ENCODE measurements at places on chromosomes 7 and 10.

- DNase-seq = no peak
Observed at GRCh38 chr7:29463504-29464158, 100.0 kb upstream of the PRR15 start.

DNA sequence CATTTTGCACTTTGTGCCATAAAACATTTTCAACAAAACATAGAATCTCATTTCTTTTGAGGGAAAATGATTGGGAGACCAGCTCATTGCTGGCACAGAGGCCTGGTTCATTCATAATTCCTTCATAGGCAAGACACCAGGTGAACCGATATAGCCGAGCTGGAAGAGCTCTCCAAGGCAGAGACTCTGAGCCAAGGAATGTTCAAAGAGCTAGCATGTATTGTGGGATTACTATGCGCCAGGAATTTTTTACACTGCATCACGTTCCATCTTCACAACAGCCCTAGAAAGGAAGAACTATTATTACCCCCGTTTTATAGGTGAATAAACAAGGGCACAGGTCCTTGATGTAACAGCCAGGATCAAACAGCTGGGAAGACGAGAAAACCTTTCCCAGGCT lies 2.1 kb upstream of the IL6 start:
- DNase-seq = no peak

DNA sequence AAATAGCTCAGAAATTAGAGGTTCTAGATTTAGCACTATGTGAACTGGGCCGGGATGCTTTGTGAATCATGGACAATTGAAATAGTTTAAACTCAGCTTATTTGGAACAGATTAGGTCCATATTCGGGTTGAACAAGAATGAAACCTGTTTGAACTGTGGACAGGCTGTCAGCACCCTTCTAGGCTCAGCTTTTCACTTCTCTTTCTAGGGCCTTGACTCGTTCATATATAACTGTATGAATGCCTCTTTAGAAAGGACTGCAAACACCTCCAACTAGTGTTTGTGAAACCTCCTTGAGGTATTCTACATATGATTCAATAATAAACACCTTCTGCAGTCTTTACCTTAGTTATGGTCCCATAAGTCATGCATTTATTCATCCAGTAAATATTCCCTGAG lies 115.6 kb downstream of the REEP3 start:
- DNase-seq = no peak

DNA sequence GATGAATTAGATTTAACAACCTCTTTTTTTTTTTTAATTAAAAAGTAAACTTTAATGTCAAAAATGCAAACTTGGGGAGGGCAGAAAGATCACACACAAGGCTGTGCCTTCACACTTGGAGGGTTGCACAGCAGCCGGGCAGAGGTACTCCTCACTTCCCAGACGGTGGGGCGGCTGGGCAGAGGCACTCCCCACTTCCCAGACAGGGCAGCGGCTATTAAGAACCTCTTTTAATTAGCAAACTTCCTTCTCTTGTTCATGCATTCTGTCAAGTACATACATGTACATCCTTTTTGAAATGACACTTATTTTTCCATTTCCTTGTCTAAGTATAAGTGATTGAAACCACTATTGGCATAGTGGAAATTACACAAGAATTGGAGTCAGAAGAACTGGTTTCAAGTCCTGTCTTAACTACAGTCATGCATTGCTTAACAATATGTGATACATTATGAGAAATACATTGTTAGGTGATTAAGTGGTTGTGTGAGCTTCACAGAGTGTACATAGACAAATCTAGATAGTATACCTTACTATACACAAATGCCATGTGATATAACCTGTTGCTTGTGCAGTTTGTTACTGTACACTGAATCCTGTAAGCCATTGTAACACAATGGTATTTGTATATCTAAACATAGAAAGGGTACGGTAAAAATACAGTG lies 26.5 kb downstream of the BTRC start:
- no peak for DNase-seq

DNA sequence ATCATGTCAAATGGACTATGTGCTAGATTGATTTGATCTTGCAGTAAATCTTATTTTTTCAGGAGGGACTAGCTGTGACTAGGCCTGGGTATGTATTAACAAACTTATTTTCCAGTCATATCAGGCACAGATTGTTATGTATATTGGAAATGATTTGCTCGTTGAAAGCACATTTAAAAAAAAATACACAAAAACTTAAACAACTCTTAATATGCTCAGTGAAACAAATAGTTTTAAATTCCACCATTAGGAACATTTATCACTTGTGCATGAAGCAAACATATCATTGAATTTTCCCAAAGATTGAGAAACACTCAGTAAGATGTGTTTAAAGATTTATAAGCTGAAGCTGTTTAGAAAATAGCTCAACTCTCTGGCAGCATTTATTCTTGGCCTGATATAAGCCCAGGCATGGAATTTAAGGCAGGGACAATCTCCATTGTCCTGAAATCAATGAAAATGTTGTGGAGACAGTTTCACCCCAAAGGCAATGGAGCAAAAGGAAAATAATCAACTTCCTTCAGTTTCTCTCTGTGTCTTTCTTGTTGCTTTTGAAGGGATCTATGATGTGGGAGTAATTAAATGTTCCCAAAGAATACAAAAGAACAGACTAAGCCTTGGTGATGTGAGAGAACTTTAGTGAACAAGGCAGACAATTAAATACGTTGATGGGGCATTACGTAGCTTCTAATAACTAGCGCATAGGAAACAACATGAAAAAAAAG lies 250.3 kb downstream of the GPR37 start:
- DNase-seq = no peak

- DNase-seq = no peak
Observed at GRCh38 chr10:125107166-125107949, 53.0 kb downstream of the CTBP2 start.

- DNase-seq = peak; percentile 52
Observed at GRCh38 chr7:69177941-69178494, 420.3 kb upstream of the AUTS2 start.

DNA sequence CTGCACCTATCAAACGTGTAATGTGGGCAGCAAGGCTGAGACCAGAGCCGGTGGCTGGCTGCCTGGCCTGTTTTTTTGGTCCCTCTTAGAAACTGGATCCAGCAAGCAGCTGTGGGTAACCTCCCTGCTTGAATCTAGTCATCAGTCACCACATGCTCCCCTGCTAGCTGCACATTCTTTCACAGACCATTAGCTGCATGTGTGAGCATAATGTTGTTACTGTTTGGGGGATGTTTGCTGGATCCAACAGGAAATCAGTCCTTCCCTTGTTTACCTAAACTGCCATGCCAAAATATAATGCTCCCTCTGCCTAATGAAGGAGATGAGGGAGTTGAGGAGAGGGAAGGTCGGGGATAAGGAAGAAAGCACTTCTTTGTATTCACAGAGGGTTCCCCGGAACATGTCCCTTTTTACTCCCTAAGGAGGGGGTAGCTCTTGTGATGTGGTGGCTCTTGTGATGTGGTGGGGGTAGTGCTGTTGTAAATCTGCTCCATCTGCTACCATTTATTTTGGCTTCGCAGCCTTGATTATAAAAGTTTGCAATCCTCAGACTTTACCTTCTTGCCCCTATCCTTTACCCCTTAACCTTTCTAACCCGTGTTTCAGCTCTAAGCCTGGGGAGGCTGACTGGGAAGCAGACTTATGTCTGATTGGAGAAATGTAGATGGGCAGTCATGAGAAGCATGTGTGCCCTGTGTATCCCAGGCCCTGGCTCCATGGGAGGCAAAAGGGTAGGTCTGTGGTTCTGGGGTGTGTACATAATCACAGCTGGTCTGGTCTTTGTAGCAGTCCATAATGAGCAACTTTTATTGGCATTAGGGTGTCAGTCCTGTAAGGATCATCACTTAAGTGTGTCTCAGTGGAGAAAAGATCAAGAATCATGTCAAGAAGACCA lies 20.8 kb downstream of the LOXL4 start:
- peak; percentile 74 for DNase-seq

DNA sequence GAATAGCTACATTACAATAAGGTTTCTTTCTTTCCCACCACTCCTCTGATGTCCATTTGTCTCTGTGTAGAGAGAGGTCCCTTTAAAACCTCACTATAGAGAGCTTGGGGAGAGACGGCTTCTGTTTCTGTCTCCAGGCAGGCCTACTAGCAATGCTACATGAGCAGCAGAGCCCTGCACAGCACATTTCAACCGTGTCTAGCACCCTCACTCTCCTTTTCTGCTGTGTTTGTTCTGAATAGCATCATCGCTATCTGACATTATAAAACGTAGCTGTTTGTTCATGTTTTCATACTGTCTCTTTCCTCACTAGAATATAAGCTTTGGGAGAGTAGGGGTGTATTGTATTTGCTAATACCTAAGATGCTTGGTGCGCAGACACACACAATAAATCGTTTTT lies 487.8 kb upstream of the DPP6 start:
- DNase-seq = no peak

- DNase-seq = no peak
Observed at GRCh38 chr10:32629910-32630309, 184.0 kb downstream of the CCDC7 start.

DNA sequence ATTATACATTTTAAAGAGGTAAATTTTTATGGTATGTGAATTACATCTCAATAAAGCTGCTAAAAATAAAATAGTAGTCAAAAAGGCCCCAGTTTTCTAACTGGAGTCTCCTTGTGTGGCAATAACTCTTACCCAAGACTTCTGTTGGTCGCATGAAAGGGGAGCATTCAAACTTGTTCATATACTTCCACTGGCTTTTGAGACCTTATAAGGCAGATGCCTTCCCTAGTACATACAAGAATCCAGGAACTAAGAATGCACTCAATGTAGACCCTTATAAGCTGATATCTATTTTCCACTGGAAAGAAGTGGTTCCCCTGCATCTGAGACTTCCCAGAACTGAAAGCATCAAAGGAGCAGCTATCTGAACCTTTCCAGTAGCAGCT lies 13.0 kb downstream of the BCAP29 start:
- no peak for DNase-seq

GRCh38 chr7:119483364-119483763 lies 789.6 kb upstream of the KCND2 start:
- DNase-seq = no peak

DNA sequence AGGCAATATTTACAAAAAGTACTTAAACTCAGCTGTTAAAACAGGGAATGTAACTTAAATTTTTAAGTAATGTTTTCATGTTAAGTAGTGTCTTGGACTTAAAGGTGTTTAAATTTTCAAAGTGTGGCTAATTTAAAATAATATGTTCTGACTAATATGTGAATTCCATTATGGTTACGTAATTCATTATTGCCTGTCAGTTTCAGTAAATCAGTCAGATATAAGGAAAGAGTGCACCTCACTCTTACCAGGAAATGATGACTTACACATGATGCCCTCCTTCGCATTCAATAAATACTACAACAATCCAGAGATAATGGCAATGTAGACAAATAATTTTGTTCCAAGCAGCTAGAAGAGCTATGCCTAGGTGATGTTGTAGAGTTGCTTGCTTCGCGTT lies 69.0 kb upstream of the WNT16 start:
- DNase-seq = no peak

DNA sequence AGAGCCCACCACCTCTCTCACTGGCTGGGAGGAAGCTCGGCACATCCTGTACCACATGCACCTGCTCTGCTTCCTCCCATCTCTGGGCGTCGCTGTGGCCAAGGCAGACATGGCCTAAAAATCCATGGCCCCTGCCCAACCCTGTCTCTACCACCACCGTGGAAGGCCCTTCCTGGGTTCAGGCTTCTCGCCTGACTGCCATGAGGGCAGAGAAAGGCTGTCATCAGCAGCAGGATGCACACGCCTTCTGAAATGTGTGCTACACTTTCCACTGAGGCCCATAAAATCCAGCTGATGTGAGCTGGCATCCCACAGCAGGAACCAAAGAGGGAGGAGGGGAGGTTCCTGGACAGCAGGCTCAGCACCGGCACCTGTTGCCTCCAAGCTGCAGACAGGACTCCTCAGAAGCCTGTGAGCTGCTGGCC lies 93.4 kb downstream of the PTPRN2 start:
- DNase-seq = no peak

- no peak for DNase-seq
Observed at GRCh38 chr7:80895056-80895455, 23.8 kb downstream of the SEMA3C start.

GRCh38 chr10:43808136-43808535 lies 159.5 kb upstream of the ZNF32 start:
- no peak for DNase-seq

- DNase-seq = no peak
Observed at GRCh38 chr7:24038993-24039392, 245.0 kb upstream of the NPY start.

- DNase-seq = no peak
Observed at GRCh38 chr10:71333129-71333887, 14.2 kb downstream of the SLC29A3 start.

DNA sequence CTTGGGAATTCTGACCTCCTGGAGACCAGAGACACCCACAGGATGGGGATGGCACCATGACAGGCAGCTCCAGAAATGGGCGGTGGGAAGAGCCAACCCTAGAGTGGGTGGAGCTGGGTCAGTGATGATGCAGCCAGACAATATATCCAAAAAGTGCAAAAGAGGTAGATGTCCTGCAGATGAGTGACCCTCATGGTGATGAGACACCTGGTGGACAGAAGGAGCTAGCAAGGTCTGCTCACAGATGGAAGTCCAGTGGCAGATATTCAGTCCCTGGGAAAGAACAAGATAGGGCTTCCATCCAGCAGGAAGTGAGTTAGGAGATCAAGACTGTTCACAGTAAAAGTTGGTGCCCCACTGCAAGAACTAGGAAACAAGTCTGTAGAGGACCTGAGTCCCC lies 19.2 kb upstream of the GRB10 start:
- no peak for DNase-seq

GRCh38 chr10:92849234-92849525 lies 860 bp downstream of the EXOC6 start:
- no peak for DNase-seq

- no peak for DNase-seq
Observed at GRCh38 chr7:100386940-100387339, 13.7 kb downstream of the PILRA start.

GRCh38 chr10:71757399-71757922 lies 15.9 kb downstream of the VSIR start:
- no peak for DNase-seq

- peak; percentile 92 for DNase-seq
Observed at GRCh38 chr7:107035446-107035845, 9.1 kb upstream of the PRKAR2B start.

DNA sequence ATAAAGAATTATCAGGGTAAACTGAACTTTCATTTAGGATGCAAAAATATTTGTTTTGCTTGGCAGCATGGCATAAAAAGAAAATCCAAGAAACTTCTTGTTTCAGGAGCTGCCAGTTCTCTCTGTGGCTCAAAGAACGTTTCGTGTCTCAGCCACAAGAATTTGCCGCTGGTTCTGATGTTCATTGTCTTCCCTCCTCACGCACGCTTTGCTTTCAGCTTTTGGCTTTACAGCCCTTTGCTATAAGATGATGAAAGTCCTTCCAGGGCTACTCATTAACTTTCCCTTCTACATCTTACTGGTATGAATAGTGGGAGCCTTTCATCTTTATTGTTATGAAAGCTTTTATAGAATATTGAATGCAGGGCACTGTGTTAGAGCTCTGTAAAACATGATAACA lies 124.7 kb downstream of the BICC1 start:
- peak; percentile 72 for DNase-seq

- peak; percentile 19 for DNase-seq
Observed at GRCh38 chr10:77713521-77714280, 76.1 kb upstream of the KCNMA1 start.

DNA sequence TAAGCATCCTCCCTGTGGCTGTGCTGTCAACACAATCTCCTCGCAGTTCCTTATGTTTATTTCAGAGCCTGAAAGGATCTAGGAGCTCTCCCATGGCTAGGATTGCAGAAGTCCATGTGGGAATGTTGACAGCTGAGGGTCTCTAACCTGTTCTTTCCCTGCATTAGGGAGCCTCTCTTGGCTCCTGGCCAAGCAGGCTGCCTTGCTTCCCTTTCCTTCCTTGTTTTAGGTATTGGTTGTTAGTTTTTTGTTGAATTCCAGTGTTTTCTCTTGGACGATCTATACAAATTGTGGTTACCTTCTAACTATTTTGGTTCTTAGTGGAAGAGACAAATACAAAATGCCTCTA lies 171.8 kb downstream of the MLLT10 start:
- no peak for DNase-seq
